ENCODE measurements at places on chromosomes 3 and 15.

GRCh38 chr3:59695860-59696259 is 646.0 kb upstream of the CFAP20DC start:
- DNase-seq, result no peak

DNA sequence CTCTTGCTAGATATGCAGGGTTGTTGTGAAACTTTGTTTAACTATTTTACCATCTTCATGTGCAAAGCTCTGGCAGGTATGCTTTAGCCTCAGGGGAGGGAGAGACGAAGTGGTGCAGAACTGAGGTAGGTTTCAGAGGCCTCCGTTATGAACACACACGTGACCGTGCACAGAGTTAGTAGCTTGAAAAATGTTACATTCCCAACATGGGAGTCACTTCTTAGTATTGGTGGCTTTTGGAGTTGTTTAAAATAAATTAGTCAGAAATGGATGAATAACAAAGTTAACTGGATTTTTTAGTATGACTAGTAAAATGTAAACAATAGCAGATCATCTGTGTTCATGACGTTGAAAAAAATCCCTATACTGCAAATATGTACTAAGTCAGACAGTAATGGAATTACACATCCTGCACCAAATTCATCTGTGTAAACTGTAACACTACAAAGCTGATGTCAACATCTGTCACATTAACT is 279.6 kb downstream of the KLF13 start:
- no peak for DNase-seq

DNA sequence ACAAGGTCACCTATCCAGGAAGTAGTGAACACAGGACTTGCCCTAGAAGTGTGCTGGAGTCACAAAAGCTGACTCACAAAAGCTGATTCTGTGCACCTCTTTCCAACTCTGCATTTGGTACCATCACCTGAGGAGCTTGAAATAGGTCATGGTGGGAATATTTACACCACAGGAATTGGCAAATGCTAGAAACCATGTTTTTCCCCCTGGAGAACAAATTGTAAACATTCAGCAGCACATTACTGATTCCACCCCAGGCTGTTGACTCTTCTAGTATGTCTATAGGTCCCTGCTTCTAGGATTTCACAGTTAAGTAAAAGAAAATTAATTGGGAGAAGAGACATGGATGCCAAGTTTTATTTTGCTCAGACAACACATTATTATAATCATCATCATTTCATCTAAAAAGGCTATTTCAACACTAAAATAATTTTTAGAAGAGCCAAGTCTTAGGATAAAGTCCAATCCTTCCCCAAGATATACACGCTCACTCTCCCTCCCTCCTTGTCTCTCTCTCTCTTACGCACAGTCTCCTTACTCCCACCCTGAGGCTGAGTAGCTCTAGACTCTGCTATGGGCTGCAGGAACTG is 24.7 kb downstream of the CACNA2D2 start:
- DNase-seq, result no peak

DNA sequence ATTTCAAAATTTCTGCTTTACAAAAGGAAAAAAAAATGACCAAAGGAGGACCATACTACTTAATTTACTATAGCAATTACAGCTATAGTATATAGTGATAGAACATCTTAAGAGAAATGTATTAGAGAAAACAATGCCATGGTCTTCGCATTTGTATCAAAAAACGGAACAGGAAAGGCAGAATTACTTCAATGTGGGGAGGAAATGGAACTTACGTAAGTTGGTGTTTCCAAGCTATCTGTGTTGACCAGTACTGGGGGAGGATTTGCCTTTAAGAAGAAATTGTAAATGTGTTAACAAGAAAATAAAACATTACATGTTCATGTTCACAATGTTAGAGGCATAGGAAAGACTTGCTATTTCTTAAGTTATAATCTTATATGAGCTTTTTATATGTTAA is 119.9 kb upstream of the MELTF start:
- no peak for DNase-seq

GRCh38 chr3:131807822-131808221 is 227.0 kb downstream of the CPNE4 start:
- DNase-seq, result no peak

DNA sequence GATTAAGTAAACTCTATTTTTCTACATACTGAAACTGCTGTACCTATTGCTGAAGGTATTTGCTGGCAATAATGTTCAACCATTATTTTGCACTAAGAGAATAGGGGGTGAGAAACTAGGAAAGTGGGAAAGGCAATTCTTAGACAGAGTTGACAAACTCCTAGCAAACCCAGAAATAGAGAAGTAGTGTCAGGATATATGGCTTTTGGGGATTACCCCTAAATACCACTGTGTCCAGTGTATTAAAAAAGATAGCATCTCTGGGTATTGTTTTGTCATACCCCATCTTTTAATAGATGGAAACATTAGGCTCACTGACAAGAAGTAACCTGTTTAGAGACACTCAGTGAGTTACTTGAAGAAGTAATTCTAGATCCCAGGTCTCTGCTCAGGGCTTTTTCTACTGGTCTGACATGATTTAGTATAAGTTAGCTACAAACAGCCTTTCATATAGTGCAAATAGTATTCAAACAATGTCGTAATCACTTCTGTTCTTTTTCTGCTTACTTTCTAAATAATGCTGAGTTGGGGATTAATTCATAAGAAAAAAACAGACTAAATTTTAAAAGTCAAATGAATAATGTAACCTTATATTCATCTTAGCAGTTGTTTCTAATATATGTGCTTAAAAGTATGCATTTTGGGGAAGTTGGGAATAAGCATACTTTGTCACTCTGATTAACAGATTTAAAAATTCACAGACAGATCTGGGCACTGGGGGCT is 107.2 kb downstream of the IL1RAP start:
- DNase-seq, result no peak

GRCh38 chr15:69826819-69827175 is 270.9 kb downstream of the TLE3 start:
- DNase-seq, result no peak

DNA sequence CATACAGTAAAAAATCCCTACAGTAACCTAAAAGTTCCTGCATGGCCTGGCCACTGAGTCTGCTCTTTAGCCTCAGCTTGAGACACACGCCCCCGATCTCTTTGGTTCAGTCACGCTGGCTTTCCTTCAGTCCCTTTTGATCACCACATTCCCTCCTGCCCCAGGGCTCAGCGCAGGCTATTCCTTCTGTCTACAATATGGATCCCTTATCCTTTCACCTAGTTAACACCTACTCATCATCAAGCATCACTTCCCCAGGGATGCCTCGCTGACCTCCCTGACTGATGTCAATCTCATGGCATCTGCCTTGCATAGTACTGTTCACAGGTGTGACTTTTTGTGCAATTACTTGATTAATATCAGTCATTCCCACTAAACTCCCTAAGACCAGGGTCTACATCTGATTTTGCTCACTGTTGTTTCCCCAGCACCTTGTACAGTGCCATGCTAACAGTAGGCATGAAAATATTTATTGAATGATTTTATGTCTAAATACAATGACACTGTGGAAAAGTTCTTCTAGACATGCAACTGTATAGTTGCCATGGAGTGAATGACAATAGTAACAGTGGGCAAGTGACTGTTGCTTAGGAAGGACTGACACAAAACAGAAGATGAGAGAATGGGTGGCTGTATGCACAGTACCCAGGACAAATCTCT is at the start of gene SNTN:
SNTN (plus strand) TSS at position 610 of the 660 bp plus-strand sequence; CDS start at position 623, 13 bp downstream.
- DNase-seq, result no peak

DNA sequence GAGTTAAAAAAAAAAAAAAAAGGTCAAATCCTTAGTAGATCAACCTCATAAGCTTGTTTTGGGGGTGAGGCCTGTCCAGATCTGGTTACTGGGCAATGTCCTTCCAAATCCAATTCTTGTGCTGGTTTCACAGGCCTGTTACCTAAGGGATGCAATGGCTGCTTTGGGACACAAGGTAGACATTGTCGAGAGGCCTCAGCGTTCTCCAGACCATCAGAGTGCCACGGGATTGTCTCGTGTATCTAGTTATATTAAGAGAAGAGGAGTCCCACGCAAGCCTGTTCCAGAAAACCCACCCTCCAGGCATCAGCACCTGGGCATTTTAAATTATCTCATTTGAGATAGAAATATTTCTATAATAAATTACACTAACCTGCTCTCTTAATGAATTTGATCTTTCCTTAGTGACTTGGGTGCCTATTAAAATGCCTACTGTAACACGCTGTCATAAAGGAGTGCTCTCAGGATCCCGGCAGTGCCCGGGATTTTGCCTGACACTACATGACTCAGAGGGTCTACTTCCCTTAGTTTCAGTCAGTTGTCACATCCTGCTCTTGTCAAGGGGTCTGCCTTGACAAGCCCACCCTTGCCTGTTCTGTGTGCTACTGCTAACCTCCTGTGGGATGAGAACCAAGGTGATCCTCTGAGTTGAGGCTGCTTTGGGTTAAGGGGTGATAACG is 116.0 kb downstream of the LIPC start:
- DNase-seq, result no peak

DNA sequence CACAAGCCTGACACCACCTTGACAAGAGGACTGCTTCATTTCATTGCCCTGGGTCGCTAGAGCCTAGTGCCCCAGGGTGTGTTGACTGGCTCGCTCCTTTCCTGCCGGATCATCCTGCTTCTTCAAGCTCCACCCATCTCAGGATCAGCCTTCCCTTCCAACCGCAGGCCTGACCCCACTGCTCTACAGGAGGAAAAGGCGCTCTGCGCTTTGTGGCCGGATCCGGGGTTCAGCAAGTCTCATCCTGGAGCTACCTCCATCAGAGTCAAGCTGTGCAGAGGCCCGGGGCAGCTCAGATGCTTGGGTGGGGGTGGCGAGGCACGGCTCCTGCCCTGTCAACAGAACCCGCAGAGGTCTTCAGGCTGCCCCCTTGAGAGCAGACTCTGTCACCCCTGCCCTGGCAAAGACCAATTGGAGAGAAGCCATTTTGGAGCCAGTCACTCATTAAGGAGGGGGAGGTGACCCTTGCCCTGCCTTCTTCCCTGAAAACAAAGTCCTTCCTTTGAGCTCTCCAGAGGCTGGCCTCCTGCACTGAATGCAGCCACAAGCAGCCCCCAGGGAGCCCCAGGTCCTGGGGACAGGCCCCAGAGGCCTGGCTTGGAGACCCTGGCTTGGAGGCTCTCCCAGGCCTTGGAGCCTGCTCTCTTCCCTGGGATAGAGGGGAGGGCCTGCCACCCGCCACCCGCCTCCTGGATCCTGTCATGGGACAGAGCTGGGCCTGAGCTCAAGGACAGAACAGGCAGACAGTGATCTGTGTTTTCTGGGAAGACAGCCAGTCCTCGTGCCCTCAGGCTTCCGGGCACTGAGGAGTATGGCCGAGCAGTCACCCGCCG is 80.3 kb downstream of the CPN2 start:
- DNase-seq, result no peak

DNA sequence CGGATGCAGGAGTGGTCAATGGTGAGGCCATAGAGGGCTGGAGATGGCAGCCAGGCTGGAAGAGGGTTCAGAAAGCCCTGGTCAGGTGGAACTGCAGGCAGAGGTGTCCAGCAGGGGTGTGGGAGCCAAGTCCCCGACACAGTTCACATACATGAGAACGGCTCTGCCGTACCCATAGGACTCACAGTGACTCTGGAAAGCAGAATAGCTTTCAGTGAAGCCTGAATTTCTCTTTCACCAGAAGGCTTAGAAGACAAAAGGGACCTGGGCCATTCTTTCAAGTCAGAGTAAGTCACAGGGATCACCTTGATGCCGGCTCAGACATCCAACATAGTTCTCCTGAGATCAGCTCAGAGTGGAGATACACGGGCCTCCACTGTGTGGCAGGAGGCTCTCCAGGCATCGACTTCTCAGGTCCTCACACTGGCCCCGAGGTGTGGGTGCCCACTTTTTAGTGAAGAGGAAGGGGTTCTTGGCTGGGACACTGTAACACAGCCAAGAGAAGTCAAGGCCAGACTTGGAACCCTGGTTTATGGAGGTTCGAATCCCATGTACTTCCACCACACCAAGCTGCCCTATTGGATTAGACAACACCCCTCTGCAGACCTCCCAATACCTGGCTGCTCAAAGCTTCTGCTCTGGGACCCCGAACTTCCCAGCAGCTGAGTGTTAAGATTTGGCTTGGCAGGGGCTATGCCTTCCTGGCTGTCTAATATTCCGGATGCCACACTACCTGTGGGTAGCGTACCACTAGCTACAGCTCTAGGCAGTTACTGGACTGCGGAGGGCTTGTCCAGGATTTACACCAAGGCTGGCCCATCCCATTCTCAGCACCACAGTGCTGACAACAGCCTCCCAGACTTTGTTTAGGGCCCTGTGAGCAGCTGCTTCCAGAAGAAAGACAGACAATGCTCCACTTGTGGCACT is 40.4 kb upstream of the RAB6B start:
- no peak for DNase-seq

All from HuH-7 (cell line).